ENCODE measurements at places on chromosomes 6 and 20.

- no peak for DNase-seq
Observed at GRCh38 chr6:44122801-44123200, 4.5 kb downstream of the MRPL14 start.

DNA sequence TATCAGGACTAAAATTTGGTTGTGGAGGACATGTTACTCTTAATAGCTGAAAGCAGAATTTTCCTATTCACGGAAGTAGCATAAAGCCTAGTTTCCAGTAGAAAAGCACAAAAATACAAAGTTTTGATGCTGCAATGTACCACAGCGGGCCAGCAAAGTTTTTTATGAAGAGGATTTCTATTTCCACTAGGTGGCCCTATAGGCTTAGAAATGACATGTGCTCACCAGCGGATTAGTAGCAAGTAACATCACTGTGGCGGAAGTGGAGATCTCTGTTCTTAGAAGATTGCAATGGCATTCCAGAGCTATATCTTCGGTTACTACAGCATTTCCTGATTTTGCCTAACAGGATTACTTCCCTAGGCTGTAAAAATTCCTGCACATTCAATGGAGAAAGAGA, 1219.0 kb upstream of the EYS start:
- no peak for DNase-seq

- no peak for DNase-seq
Observed at GRCh38 chr6:111743862-111744692, 129.2 kb downstream of the FYN start.

DNA sequence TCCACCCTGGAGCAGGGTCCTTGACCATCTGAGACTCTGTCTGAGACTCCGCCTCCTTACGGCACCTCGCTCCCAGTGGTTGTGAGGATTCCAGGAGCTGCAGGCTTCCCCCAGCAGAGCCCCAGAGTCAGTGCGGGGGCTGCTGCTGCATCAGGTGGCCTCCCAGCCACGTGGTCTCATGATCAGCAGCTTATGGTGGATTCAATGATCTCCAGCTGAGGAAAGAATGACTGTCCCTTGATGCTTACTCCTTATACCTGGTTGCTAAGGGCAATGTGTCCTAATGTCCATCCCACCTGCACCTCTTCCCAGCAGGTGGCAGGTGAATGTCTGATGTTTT, 40.0 kb downstream of the SLC22A1 start:
- DNase-seq: no peak

DNA sequence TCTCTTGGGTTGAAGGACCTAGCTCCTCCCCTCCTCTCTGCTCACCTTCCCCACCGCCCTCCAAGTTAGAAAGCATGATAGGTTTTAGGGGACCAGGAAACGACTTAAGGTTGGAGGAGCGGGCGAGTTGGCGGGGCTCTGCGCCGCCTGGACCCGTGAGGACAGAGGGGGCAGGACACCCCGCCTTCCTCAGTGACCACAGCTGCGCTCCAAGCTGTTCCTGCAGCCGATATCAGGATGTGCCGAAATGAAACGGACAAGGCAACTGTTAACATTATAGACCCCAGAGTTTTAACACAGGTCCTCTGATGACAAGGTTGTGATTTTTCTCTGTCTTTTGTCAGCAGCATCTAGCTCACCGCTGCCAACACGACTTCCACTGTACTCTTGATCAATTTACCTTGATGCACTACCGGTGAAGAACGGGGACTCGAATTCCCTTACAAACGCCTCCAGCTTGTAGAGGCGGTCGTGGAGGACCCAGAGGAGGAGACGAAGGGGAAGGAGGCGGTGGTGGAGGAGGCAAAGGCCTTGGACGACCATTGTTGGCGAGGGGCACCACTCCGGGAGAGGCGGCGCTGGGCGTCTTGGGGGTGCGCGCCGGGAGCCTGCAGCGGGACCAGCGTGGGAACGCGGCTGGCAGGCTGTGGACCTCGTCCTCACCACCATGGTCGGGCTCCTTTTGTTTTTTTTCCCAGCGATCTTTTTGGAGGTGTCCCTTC, at the start of gene GRM1:
GRM1 (plus strand) TSS at position 212 of the 722 bp plus-strand sequence; CDS start at position 668, 456 bp downstream.
- no peak for DNase-seq

DNA sequence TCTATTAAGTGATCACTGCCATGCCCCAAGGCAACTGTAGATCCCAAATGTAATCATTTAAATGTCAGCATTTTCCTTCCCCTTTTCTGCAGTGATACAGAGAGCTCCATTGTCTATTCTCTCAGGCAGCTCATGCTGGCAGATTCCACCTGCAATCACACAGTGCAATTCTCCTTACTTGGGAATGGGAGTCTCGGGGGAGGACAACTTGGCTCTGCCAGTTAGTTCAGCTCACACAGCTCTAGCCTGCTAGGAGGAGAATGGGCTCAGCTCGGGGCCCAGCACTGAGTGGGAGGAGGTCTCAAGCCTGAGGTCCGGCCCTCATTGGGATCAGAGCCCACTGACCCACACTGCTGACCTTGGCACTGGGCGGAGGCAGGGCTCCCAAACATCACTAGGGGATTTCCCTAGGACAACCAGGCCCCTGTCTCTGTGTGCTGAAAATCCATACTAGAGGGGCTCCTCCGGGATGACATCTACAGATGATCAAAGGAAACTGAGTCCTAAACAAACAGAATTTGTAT, 109.2 kb upstream of the ASF1A start:
- DNase-seq: no peak

GRCh38 chr6:57190140-57190539, 18.0 kb downstream of the BAG2 start:
- no peak for DNase-seq
